ENCODE measurements at places on chromosomes 7 and 10. TPM values are rescaled to one million over a fixed set of nuclear protein-coding genes. Genes with fewer than 3 reads are reported as not detected.

DNA sequence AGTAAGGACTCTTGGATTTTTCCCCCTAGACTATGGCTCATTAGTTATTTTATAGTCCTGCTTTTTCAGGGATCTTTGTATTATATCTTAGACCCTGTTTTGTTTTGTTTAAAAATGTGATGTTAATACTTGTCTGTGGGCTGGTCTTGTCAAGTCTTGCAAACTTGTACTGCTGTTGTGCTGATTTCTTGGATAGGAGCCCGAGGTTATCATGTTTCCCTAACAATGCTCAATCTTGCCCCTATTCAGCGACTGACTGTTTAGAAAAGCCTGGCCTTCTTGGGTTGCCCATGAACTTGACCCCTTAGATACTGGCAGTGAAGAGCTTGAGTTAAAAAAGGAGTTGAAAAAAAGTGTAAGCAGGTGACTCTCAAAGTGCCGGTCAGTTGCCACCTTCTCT is 115.7 kb downstream of the KIAA1217 start:
- H3K27me3 ChIP-seq: no peaks in the 10 kb centered on the region
- no peak for DNase-seq
- H3K4me1 ChIP-seq: no peaks in the 10 kb centered on the region
- no peak overlapping the region for H3K27ac ChIP-seq

Gene KCP
- total RNA-seq: 2.2 TPM

GRCh38 chr10:21754410-21755011 is 220.5 kb downstream of the MLLT10 start:
- peaks cover 30% of the 10 kb centered on the region for H3K4me1 ChIP-seq
- H3K27me3 ChIP-seq: peaks cover 8% of the 10 kb centered on the region

Gene IGFBP1
- not detected for total RNA-seq

Gene MUC12
- total RNA-seq: 1.0 TPM

Measured in glutamatergic neuron (in vitro differentiated cells).